Kidney epithelial cell (primary cell): ENCODE measurements at places on chromosomes 4 and X. TPM values are rescaled to one million over a fixed set of nuclear protein-coding genes. Genes with fewer than 3 reads are reported as not detected.

The MAGEA9B gene
- total RNA-seq: 0.17 TPM in 1 of 2 replicates, not detected in the other

The AMOT gene
- total RNA-seq: 36.5 and 39.6 TPM in 2 replicates

The CENPI gene
- total RNA-seq: 1.8 and 2.6 TPM in 2 replicates

The UCP1 gene
- total RNA-seq: 0.58 TPM in 1 of 2 replicates, not detected in the other

GRCh38 chr4:172040766-172041165 lies 227.6 kb downstream of the GALNTL6 start:
- DNase-seq: no peak

GRCh38 chr4:98556451-98556850 lies 102.0 kb downstream of the TSPAN5 start:
- no peak for DNase-seq

GRCh38 chr4:165458471-165458870 lies 79.7 kb downstream of the CPE start:
- no peak for DNase-seq

- DNase-seq: no peak
These were observed 102.0 kb downstream of the ARSF start for GRCh38 chrX:3143043-3143799.
